ENCODE measurements at places on chromosomes 6 and 20.

DNA sequence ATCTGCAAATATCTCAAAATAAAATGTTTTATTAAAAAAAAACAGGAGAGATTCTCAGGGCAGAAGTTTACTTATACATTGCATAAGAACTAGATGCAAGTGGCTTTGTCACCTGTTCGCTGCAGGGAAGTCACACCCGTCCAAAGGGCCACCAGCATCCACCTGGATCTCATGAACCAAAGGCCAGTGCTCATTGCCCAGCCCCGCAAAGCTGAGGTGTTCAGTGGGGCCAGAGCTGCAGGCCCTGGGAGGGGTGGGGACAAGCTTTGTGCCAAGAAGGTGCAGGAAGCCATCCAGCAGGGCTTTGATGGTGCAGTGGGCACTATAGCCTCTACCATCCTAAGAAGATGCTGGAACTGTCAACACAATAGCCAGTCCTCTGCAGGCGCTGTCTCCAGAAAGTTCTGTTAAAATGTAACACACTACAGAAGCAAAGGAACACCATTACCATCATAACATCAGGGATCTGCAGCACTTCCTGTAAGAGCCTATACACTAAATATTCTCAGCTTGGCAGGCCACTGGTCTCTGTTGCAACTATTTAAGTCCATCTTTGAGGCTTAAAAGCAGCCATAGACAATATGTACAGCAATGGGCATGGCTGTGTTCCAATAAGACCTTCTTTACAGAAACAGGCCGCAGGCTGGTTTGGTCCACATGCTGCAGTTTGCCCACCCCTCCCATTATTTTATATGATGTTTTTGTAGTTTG lies 15.7 kb upstream of the CD93 start:
- DNase-seq, result no peak

GRCh38 chr6:98324446-98324845 lies 509.9 kb upstream of the POU3F2 start:
- DNase-seq, result no peak

- DNase-seq, result no peak
Measured at GRCh38 chr6:85892346-85892745, 249.7 kb upstream of the SYNCRIP start.

GRCh38 chr6:83464381-83465140 lies 33.7 kb upstream of the ME1 start:
- no peak for DNase-seq

- no peak for DNase-seq
Measured at GRCh38 chr20:45230631-45231030, 9.5 kb downstream of the SEMG2 start.

GRCh38 chr6:2655844-2656433 lies 94.8 kb downstream of the MYLK4 start:
- no peak for DNase-seq

- DNase-seq, result no peak
Measured at GRCh38 chr6:107408714-107409113, 50.6 kb downstream of the PDSS2 start.

DNA sequence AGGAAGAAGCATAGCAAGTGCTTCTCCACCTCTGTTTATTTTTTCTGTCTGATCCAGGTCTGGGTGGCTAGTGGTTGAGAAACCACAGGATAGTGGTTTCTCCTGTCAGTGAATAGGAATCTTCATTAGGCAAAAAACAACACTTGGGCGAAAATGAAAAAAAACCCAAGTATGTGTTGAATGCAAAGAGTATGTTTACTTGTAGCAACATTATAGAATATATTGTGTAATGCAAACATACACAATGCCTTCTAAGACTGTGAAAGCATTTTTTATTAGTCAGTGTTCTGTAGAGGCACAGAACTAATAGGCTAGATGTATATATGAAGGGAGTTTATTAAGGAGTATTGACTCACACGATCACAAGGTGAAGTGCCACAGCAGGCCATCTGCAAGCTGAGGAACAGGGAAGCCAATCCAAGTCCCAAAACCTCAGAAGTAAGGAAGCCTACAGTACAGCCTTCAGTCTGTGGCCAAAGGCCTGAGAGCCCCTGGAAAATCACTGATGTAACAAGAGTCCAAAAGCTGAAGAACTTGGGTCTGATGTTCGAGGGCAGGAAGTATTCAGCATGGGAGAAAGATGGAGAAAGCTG lies 111.1 kb downstream of the UST start:
- no peak for DNase-seq

DNA sequence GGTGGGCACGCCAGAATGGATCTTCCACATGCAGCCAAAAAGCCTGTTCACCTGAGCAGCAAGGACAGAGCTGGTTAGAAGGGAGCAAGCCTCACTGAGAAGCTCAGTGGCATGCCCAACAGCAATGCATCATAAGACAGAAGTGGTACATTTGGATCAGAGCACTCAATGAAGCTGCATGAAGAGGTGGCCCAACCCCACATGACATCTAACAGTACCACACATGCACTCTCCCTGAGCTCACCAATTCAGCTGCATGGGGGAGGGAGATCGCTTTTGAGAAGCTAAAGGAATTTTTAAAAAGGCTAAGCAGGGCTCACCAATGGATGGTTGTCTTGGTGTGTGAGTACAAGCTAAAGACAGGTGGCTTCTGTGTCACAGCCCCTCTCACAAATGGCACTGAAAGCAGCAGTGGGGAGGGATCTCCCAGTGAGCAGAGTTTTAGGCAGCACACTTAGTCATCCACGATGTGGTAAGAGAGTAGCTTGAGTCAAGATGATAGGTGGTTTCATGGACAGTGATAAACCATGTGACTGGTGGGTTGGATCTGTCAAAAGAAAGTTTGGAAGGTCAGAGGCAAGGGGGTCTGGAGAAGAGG lies 166.6 kb upstream of the TAB2 start:
- no peak for DNase-seq

- no peak for DNase-seq
Measured at GRCh38 chr6:13417954-13418353, 69.4 kb downstream of the GFOD1 start.

DNA sequence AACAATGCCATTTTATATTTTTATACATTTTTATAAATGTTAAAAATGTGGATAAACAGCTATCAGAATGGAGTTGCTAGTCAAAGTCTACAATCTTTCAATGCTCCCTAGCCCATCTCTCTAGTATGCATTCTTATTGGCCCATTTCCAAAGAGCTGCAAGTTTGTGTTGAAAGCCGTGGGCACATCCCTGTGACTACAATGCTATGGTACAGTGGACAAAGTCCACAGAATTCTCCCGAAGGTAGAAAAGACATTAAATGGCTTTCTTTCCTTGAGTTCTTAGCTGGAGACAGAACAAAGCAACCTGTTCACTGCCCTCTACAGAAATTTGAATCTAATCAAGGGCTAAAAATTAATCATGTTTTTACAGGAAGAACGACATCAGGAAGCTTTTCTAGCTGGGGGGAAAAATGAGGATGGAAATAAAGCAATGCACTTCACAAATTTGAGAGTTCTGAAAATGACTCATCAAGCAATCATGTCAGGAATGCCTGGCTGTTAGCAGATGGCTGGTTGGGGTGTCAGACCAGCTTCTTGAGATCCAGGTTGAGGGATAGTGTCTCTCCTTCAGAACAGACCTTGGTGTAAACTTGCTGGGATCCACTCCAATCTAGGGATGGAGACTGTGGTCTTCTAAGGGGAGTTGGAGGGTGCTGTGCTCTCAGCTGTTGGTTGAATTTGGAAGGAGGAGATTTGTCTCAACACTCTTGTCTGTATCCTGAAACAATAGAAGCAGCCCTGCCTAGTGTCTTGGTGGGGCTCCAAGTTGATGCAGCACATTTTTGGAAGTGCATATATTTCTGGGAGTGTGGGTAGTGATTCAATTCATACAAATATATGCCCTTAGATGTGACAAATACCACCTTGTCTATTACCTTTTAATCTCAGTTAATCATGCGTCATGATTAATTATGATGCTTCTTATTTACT lies 143.4 kb upstream of the PHACTR1 start:
- no peak for DNase-seq

GRCh38 chr6:89749918-89750317 lies 69.7 kb downstream of the MDN1 start:
- DNase-seq, result no peak

DNA sequence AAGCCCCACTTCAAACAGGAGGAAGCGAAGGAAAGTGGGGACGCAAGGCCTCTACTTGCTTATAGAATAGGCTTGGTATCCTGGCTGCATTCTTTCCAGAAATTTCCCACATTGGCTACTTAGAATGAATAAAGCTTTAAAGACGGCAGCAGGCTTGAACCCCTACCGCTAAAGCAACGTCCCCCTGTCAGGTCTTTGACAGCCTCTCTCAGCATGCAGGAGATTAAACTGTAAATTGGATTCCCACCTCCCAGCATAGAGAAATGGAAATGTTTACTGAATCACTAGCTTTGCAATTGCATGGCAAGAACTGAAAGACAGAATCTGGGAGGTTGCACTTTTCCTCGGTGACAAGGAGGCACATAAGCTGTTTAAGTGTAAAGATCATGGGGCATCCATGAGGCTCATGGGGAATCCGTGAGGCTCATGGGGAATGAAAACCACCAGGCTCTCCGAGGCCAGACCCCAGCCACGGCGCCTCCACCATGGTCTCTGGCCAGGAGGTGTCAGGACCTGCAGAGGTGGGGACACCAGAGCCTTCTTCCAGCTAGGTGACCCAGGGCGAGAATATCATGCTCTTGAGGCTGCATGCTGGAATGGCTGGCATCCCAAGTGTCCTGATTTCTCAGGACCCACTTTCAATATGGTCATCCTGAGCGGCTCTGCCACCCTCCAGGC lies 10.3 kb downstream of the LEMD2 start:
- no peak for DNase-seq

DNA sequence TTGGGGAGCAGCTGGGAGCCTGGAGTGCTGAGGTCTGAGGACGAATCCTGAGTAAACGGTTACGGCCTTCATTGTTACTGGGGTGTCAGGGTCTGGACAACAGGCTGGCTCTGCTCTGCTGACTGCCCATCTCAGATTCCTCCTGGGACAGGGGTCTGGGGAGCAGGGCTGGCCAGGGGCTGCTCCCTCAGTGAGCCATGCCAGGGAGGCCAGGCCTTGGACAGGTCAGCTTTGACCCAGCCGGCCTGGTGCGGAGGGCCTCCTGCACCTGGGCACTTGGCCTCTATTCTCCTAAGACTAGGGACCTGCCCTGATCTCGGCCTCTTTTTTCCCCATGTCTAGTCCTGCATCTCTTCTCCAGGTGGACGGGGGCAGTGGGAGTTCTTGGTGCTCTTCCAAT lies 44.9 kb downstream of the MYT1 start:
- DNase-seq, result no peak

GRCh38 chr6:163695414-163695864 lies 280.9 kb downstream of the QKI start:
- no peak for DNase-seq

DNA sequence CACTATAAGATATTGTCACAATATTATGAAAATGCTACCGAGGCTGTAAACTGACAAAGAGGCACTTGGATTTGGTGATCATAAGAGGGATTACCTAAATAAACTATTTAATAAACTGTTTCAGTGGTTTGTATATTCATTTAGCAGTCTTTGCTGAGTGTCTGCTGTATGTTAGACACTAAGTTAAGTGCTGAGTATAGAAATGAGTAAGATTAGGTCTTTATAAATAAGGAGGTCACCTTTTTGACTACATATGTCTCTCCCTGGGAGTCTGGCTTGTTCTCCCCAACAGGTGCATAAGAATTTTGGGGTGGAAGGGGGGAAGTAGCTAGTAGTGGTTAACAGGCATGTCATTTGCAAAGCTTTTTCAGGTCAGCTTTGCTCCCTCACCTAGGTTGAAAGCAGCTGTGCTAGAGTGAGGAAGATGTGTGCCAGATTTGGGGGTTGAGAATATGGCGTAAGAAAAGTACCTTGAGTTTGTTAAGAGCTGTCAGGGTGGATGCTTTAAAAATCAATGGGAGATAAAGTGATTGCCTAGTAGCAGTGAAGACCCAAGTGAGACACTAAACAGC lies 246.3 kb downstream of the ZFAND3 start:
- no peak for DNase-seq

- DNase-seq, result no peak
Measured at GRCh38 chr20:24953209-24953575, 4.1 kb downstream of the CST7 start.

DNA sequence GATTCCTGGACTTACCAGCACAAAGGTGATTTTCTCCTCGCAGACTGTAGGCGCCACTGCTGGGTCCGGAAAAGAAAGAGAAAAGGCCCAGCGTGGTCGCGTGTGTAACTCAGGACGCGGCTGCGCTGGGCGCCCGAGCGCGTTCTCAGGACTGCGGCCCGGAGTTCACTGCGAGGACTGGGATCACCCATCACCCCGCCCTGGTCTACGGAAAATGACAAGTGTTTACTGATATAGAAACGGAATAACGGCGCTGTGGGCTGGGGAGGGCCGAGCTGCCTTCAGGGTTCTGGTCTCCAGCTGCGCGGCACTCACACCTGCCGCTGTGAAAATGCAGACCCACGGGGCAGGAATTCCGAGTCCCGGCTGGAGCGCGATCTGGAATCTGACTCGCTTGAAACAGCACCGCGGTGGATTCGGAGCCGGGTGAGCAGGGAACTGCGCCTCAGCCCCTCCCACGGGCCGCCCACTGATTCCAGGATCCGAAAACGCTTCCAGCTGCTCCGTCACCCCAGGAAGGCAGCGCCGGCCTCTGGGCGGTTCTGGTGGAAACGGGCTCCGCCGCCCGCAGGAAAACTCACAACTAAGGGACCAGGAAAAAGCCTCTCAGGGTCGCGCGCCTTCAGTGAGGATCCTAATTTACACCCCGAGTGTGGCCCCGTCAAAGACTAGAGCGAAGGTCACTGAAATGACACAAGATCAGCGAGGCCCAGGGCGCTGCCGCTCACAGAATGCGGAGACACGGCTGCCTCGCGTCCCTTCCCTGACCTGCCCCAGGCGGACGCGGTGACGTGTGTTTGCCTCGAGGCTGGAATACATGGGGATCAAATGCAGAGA lies 34.5 kb downstream of the HLA-A start:
- DNase-seq, result peak; percentile 29

GRCh38 chr6:8829296-8829695 lies 394.0 kb upstream of the SLC35B3 start:
- no peak for DNase-seq

DNA sequence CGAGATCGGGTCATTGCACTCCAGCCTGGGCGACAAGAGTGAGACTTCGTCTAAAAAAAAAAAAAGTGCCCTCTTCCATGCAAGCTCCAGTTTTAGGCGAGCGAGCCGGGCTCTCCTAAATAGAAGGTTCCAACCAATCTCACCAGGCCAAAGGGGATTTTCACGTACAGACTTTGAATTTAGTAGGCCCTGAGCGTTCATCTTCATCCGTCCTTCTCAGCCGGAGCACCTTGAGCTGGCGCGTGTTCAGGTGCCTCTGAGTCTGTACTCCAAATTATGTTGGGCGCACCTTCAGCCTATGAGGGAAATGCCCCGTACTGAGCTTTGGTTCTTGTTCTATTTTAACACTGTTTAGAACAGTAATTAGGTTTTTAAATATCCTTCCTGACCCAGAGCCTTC lies 817 bp upstream of the TAP2 start:
- no peak for DNase-seq

DNA sequence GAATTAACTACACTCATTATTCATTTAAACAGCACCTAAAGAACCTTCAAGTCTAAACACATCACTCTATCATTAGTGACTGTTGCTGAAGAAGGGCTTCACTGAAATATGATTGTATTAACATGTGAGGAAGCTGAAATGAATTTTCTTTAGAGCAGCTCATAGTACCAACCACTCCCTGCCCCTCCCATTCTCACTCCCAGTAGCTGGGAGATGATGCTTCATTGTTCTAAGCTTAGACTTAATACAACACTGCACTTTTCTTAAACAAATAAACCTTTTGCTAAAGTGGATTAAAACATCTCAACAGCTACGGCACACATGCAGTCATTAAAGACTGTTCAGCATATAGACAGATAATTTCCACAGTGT lies 63.1 kb downstream of the ATXN1 start:
- DNase-seq, result no peak
